ENCODE measurements at places on chromosomes 12 and 14.

- no peak for DNase-seq
These were observed 6.4 kb downstream of the AP5M1 start for GRCh38 chr14:57275023-57275664.

GRCh38 chr12:23523339-23523738 is 426.1 kb downstream of the SOX5 start:
- no peak for DNase-seq

- DNase-seq = no peak
These were observed 117.7 kb upstream of the FUT8 start for GRCh38 chr14:65294816-65295215.

DNA sequence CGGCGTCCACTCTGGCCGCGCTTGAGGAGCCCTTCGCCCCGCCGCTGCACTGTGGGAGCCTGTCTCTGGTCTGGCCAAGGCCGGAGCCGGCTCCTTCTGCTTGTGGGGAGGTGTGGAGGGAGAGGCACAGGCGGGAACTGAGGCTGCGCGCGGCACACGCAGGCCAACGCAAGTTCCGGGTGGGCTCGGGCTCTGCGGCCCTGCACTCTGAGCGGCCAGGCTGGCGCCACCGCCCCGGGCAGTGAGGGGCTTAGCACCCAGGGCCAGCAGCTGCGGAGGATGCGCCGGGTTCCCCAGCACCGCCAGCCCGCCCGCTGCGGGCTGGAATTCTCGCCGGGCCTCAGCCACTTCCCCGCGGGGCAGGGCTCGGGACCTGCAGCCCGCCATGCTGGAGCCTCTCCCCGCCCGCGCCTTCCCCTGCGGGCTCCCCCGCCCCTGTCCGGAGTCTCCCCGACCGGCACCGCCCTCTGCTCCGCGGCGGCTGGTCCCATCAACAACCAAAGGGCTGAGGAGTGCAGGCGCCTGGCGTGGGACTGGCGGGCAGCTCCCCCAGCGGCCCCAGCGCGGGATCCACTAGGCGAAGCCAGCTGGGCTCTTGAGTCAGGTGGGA is 921.2 kb upstream of the FOXG1 start:
- no peak for DNase-seq

DNA sequence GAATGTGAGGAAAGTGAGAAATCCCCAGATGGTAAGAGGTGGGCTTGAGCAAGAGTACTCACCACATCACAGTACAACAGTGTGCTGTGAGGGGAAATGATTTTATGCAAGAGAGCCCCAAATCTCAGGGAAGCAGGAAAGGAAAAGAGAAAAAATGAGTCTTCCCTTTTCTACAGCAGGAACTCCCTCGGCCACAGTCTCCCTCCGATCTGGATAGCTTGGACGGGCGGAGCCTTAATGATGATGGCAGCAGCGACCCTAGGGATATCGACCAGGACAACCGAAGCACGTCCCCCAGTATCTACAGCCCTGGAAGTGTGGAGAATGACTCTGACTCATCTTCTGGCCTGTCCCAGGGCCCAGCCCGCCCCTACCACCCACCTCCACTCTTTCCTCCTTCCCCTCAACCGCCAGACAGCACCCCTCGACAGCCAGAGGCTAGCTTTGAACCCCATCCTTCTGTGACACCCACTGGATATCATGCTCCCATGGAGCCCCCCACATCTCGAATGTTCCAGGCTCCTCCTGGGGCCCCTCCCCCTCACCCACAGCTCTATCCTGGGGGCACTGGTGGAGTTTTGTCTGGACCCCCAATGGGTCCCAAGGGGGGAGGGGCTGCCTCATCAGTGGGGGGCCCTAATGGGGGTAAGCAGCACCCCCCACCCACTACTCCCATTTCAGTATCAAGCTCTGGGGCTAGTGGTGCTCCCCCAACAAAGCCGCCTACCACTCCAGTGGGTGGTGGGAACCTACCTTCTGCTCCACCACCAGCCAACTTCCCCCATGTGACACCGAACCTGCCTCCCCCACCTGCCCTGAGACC is 7.8 kb downstream of the ATN1 start:
- no peak for DNase-seq

- no peak for DNase-seq
These were observed 294.6 kb upstream of the PRICKLE1 start for GRCh38 chr12:42884116-42884515.

DNA sequence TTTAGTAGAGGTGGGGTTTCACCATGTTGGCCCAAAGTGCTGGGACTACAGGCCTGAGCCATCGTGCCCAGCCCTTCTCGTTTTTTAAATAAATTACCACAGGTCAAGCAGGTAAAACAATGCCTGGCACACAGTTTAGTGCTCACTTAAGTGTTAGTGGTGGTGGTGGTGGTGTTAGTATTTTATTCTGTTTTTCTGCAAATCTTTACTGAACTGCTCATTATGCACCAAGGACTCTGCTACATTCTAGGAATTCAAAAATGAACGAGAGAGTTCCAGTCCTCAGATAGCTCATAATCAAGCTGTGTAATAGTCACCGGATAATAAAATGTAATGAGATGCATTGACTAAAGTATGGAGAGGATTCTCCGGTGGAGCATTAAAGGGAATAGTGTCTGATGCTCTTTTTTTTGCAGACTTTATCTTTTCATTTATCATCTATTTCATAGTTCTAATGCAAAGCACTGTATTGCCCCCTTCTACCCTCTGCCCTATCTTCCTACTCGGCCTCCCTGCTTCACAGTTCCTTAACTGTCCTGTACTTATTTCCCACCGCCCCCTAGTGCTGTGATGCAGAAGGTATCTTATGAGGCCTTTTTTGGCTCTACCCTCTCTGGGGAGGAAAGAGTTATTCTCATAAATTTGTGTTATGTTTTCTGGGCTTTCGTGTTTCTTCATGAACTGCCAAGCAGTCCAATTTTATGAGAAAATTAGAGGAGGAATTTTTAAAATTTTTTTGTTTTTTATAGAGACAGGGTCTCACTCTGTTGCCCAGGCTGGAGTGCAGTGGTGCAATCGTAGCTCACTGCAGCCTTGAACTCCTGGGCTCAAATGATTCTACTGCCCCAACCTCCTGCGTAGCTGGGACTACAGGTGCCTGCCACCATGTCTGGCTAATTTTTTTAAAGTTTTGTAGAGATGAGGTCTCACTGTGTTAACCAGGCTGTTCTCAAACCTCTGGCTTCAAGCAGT is 1.0 kb downstream of the ITFG2 start:
- DNase-seq = peak; percentile 73

DNA sequence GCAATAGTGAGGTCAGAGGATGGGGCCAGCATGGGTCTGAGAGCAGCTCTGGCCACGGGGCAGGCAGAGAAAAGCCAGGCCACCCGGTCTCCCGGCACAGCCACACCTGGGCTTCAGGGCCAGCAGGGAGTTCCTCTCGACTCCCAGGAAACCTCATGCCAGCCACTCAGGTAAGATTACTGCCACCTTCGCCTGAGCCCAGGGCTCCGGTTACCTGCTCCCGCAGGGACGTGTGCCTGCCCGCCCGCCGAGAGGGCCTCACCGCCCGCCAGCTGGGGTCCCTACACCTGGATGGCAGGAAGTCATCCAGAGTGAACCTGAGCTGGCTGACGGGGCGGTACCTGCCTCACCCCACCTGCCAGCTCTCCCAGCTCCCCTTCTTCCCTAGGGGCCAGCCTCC is 7.3 kb downstream of the JAG2 start:
- DNase-seq = no peak

DNA sequence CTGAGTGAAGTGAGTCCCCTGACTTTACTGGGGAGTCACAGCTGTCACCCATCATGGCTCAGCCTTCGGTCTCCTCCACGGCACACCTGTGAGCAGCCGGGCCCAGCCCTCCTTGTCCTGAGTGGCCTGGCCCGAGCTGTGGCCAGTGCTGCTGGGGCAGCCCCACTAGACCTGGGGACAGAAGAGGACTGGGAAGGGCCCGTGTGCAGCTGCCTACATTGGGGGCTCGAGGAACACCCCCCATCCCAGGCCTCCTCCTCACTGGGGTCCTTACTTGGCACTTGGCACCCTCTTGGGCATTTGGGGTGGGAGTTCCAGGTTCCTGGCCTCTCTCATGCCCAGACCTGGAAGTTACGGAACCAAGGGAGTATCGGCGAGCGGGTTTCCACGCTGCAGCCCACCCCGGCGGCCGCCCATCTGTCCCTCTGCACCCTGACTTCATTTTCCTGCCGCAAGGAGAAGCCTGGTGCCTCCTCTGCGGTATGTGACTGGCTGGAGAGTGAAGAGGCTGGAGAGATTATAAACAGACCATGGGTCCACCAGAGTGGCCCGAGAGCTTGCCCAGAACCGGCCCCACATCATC is 179.7 kb downstream of the KIF26A start:
- DNase-seq = no peak
